ENCODE measurements at places on chromosomes 12 and 14.
A peak's percentile ranks its signal among the peaks of the same experiment; 100 is the strongest.

GRCh38 chr14:63960926-63961567 is 108.2 kb downstream of the SYNE2 start:
- DNase-seq: no peak

GRCh38 chr14:102043251-102044025 is 43.4 kb downstream of the HSP90AA1 start:
- no peak for DNase-seq

GRCh38 chr14:58822856-58823255 is 185.1 kb downstream of the DACT1 start:
- DNase-seq: no peak

- DNase-seq: no peak
These were observed 7.9 kb downstream of the CCDC85C start for GRCh38 chr14:99596071-99596627.

- no peak for DNase-seq
These were observed 11.7 kb downstream of the FIGNL2 start for GRCh38 chr12:51836827-51837173.

GRCh38 chr14:87497301-87497700 is 495.7 kb downstream of the GALC start:
- no peak for DNase-seq

GRCh38 chr14:35159742-35160409 is 37.5 kb downstream of the PRORP start:
- no peak for DNase-seq

DNA sequence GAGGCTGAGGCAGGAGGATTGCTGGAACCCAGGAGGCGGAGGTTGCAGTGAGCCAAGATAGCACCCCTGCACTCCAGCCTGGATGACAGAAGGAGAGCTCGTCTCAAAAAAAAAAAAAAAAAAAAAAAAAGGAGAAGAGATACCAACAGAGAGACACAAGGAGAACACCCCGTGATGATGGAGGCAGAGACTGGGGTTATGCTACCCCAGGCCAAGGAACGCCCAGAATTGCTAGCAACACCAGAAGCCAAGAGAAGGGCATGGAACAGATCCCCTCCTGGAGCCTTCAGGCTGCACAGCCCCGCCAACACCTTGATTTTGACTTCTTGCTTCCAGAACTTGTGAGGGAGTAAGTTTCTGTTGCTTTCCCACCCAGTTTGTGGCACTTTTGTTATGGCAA is 148.0 kb upstream of the FOXN3 start:
- no peak for DNase-seq

- DNase-seq: peak; percentile 61
These were observed 107.7 kb downstream of the ARF6 start for GRCh38 chr14:50000380-50001150.

DNA sequence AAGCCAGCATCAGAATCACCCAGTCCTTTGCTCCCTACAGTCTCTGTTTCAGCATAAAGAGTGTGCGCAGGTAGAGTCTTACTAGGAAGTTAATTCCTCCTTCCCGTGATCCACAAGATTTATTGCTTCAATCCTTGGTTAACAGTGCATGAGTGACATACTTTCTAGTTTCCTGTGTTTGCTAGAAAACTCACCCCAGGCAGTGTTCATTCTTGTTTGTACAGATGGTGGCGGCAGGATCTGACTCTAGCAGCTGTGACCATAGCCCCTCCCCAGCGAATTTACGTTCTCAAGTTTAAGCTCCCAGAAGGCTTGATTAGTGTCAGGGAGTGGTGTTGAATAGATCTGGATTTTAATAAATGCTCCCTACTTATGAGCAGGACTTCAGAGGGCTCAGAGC is 75.9 kb upstream of the ANO2 start:
- no peak for DNase-seq

GRCh38 chr12:11906286-11906935 is 164.3 kb upstream of the BCL2L14 start:
- DNase-seq: no peak
